ENCODE measurements at places on chromosomes 5 and 9.

DNA sequence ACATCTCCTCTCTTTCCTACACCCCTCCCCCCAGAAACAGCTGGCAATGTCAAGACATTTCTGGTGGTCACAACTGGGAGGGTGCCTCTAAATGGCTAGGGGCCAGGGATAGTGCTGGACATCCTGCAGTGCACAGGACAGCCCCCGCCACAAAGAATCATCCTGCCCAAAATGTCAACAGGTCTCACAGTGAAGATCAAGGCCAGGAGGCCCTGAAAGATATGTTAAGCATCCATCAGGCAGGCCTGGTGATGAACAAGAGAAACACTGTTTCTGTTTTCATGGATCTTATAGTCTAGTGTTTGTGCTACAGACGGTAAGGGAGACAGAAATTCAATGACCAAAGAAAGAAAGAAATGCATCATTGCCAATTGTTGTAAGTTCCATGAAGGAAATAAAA, 45.9 kb downstream of the WWC1 start:
- no peak for DNase-seq

DNA sequence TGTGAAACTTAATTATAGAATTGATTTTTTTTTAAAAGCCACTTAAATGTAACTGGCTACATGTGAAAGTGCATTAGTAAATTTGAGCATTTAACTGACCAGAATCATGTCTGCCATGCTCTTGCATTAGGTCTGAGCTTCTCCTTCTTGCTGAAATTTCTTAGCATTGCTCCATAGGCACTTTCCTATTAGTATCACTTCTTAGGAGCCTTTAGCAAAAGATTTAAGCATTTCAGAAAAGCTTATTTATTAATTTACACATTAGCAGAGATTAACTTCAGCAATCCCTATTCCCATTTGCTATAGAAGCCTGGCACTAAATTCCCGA, 211.0 kb downstream of the SNX18 start:
- DNase-seq = no peak

GRCh38 chr5:75335952-75336614, 937 bp upstream of the HMGCR start:
- DNase-seq = peak; percentile 79

DNA sequence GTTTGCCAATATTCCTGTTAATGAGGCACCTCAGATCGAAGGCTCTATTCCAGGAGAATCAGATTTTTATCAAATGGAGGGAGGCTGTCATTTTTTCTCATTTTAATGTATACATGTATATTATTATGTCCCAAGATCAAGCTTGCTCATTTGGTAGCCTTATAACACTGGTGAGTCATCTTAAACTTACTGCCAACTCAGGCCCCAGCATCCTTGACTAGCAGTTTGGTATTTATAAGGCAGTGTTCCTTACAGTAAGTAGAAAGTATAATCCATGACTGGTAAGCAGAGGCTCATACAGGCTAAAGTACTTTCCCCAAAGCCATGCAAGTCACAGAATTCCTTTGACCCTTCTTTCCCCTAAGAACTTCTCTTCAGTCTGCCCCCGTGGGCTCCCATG, 90.7 kb upstream of the NR3C1 start:
- peak; percentile 9 for DNase-seq

DNA sequence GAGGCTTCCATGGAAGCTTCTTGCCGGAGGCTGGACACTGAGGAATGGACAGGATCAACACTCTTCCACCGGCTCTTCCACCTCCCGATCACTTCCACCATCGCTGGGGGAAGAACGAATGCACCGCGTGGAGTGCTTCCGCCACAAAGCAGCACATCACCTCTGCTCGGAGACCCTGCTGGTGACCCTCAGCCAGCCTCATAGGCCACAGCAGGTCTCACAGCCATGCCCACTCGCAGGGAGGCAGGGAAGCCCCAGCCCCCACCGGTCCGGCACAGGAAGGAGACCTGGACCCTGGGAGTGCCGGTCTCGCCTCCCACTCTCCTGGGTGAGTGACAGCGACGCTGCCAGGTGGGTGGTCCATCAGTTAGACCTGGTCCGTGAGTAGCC, 4.7 kb downstream of the MRPL36 start:
- DNase-seq = no peak

DNA sequence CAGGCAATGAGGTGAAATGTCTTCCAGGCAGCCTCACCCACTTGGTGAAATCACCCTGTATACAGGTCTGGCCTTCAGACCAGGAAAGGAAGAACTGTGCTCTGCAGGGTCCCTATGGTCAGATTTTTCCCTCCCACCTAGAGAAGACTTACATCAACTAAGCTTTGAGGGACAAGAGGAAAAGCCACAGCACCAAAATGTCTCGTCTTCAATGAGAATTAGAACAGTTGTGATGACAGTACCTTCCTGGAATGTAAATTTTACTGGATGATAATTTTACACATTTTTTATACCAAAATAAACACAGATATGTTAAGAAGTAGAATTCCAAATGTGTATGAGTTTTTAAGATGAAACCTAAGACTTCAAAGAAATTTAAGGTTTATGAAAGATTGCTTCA, 283.9 kb downstream of the SPOCK1 start:
- no peak for DNase-seq

GRCh38 chr5:134792286-134792685, 33.7 kb downstream of the DDX46 start:
- no peak for DNase-seq

DNA sequence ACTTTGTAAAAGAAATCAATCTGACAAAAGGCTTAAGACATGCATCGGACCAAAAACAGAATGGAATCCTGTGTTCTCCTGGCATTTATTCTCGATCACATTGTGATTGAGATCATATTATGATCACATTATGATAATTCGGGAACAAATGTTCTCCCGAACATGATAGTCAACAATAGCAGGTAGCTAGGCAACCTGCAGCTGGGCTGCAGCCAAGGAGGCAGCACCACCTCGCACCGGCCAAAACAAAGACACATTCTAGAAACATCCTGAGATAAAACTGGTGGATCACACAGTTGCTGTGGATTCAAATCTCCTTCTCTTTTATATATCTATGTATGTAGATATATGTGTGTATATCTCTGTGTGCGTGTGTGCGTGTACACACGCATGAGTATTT, 480.6 kb upstream of the CYLC2 start:
- DNase-seq = peak; percentile 11

- DNase-seq = no peak
Observed at GRCh38 chr9:36461323-36461722, 61.3 kb upstream of the RNF38 start.

- DNase-seq = no peak
Observed at GRCh38 chr9:11443631-11444030, 830.8 kb upstream of the PTPRD start.

GRCh38 chr9:126471084-126471624, 142.6 kb upstream of the LMX1B start:
- no peak for DNase-seq

GRCh38 chr5:143213231-143213850, 190.1 kb downstream of the NR3C1 start:
- no peak for DNase-seq

- DNase-seq = no peak
Observed at GRCh38 chr9:82124090-82124489, 135.5 kb downstream of the SPATA31D1 start.

- no peak for DNase-seq
Observed at GRCh38 chr9:17878810-17879370, 300.0 kb downstream of the SH3GL2 start.

DNA sequence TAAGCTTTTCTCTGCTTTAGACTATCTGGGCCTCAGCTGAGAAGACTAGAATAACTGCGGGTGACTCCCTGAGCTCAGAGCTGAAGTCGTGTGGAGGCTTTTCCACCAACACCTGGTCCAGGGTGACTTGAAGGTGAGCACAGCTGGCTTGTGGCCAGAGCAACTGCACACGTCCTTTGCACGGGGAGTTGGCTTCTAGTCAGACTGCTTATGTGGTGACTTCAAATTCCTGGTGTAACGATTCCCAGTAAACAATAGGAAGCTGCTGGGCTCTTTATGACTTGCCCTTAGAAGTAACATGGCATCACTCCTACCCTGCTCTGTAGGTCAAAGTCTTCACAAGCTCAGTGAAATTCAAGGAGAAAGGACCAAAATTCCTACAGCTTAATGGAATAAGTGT, 800.6 kb upstream of the CDH6 start:
- DNase-seq = no peak

- no peak for DNase-seq
Observed at GRCh38 chr5:31577438-31577837, 45.3 kb downstream of the C5orf22 start.

GRCh38 chr9:8651846-8652215, 852.3 kb upstream of the DMAC1 start:
- DNase-seq = no peak

GRCh38 chr9:129422843-129423192, 198.1 kb downstream of the C9orf50 start:
- no peak for DNase-seq

- DNase-seq = no peak
Observed at GRCh38 chr9:132584601-132585560, 2.5 kb downstream of the BARHL1 start.
